ENCODE measurements at places on chromosomes 7 and 10.
A peak's percentile ranks its signal among the peaks of the same experiment; 100 is the strongest.

DNA sequence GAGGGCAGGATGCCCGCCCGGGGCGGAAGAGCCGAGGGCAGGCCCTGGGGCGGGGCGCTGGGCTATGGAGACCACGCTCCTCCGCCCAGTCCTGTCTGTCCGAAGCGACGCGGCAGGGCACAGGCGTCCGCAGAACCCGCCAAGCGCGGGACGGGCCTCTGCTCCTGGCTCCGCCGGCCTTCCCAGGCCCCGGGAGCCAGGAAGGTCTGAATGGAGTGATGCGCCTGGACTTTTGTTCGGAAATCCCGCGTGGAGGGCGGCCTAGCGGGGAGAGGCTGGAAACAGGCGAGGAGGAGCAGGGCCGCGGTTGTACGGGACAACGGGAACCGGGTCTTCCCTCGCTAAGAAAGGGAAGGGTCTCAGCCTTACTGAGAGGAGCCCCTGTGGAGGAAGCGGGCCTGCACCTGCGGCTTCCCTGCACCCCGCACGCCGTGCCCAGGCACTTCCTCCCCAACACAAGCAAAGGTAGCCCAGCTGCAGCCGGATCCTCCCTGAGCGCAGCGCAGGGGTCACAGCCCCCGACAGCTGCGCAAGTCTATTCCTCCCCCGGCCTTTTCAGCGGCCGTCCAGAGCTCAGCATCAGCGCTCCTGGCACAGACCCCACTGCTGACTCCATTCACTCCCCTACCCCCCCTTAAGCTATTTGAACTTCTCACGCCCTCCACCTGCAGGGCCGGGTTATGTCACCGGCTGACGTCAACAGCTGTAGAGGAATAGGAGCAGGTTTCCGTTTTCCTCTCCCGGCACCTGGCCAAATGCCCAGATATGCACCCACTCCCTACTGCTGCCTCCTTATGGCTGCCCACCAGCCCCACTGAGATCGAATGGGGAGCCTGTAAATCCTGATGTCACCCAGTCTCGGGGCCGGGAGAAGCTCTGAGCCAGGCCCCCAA lies 143.2 kb upstream of the RET start:
- DNase-seq, result no peak

DNA sequence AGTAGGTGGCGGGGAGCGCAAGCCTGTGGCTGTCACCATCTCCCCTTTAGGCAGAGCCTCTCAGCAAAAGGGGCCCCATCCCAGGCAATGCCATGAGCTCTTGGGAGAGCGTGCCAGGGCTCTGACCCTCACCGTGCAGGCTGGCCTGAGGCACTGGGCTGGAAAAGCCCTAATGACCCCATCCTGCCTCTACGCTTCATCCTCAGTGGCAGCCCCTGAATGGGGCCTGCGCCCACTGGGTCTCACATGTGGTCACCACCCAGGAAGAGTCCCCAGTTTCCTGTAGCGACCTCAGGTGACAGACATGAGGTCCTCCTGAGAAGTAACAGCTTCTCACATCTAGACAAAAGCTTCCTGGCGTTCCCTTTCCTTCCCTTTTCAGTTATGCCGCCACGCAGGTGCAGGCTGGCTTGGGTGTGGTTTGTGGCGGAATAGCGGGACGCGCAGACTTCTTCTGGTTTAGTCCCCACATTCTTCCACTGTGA lies 59.2 kb downstream of the CLEC2L start:
- no peak for DNase-seq

DNA sequence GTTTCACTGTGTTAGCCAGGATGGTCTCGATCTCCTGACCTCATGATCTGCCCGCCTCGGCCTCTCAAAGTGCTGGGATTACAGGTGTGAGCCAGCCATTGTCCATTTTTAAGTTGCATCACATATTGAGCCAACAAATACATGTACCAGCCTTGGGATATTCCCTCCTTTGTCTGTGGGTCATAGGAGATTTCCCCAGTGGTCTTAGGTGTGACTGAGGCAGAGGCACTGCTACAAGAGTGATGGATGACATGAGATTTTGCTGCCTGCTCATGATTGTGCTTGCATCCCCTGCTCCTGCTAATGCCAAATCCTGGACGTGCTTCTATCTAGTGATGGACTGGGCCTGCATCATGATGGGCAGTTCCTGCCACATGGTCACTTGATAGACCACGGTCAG lies 10.7 kb upstream of the GIMAP6 start:
- DNase-seq, result no peak

DNA sequence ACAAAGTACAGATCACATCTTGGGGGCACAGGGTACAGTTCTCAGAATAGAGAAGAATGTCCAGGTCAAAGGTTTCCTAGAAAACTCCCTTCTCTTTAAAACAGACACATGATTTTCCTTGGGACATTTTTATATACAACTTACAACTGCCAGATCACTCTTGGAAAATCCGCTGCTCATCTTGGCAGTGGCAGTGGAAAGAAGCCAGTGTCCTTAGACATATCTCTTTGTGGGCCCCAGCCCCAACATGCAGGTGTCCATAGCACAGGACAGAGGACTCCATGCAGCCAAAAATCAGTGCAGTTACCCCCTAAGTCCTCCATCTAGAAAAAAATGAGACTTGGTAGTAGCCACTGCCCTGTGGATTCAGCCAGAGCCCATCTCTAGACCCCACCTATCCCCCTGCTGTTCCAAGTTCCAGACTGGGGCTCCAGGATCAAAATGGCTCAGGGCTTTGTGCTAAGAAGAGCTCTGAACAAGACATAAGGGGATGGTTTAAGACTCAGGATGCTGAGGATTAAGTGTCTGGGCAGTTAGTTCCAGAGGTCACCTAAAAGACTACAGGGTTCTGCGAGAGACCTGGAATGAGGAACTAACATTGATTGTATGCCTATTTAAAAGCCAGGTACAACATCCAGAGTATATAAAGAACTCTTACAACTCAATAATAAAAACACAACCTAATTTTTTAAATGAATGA lies 34.4 kb downstream of the HIPK2 start:
- no peak for DNase-seq

- DNase-seq, result no peak
These were observed 8.8 kb downstream of the ACSL5 start for GRCh38 chr10:112382515-112383235.

- DNase-seq, result no peak
These were observed 150.0 kb upstream of the IGFBP3 start for GRCh38 chr7:46071076-46071475.

- no peak for DNase-seq
These were observed 75.5 kb downstream of the HTR5A start for GRCh38 chr7:155145477-155146255.

- no peak for DNase-seq
These were observed 223.2 kb downstream of the SH2D4B start for GRCh38 chr10:80760914-80761371.

DNA sequence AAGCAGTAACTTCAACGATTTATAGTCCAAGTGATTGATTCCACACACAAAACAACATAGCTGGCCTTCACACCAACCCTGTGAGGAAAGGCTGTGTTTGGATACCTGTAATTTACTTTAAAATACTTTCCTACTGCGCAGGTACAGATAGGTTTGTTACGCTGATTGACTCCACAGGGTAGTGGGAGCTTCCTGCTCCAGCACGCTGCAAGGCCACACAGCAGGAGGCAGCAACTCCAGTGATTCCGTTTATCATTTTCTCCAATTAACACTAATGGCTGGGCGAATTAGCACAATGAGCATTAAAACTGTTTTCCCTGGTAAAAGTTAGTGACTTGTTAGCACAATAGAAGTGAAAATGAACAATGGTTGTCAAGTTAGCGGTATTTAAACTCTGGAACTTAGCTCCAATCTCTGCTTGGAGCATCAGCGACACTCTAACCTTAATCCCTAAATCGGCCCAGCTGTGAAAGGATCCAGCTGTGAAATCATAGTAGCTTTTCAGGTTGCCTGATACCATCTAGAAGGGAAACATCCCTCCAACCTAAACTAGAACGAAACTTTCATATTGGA lies 959 bp downstream of the DCLRE1C start:
- DNase-seq, result no peak

DNA sequence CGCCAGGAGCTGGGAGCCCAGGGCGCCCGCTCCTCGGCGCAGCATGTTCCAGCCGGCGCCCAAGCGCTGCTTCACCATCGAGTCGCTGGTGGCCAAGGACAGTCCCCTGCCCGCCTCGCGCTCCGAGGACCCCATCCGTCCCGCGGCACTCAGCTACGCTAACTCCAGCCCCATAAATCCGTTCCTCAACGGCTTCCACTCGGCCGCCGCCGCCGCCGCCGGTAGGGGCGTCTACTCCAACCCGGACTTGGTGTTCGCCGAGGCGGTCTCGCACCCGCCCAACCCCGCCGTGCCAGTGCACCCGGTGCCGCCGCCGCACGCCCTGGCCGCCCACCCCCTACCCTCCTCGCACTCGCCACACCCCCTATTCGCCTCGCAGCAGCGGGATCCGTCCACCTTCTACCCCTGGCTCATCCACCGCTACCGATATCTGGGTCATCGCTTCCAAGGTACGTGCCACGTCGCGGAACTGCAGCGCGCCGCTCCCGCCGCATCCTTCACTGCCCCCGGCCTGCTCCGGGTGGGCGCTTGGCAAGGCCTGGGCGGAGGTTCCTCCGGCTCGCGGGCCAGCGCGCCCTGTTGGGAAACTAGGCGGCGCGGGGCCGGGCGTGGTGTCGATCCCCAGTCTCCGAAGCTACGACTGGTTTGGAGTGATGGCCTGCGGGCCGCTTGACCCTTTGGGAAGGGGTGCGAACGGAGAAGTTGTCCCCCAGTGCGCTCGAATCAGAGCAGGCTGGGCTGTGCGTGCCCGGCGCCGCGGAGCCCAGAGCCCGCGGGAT lies 868 bp downstream of the EMX2 start:
- DNase-seq, result no peak

DNA sequence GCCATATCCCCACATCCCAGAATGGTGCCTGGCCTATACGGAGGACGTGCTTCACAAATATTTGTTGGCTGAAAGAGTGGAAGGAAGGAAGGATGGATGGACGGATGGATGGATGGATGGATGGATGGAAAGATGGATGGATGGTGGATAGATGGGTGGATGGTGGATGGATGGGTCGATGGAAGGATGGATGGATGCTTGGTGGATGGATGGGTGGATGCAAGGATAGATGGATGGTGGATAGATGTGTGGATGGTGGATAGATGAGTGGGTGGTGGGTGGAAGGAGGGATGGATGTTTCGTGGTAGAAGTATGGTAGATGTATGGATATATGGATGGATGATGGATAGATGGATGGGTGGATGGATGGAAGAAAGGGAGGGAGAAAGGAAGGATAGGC lies 10.8 kb downstream of the CHAT start:
- no peak for DNase-seq

GRCh38 chr10:48231699-48232315 lies 42.7 kb downstream of the FRMPD2 start:
- no peak for DNase-seq

DNA sequence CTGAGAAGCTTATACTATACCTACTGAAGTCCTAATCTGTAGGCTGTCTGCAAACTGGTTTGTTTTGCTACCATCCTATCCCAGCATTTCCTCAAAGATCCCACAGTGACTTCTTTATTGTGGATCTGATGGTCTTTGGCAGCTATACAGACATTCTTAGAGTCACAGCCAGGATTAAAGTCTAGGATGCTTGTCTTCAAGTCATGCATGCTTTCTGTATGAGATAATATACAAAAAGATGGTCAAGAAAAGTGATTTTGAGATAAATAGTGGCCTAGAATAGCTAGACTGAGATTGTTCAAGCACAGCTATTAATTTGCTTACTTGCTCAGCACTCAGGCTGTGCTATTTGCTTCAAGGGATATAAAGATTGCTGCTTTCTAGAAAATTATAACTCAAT lies 454.4 kb downstream of the AUTS2 start:
- no peak for DNase-seq

- DNase-seq, result no peak
These were observed 12.9 kb downstream of the TECTB start for GRCh38 chr10:112295853-112296830.

DNA sequence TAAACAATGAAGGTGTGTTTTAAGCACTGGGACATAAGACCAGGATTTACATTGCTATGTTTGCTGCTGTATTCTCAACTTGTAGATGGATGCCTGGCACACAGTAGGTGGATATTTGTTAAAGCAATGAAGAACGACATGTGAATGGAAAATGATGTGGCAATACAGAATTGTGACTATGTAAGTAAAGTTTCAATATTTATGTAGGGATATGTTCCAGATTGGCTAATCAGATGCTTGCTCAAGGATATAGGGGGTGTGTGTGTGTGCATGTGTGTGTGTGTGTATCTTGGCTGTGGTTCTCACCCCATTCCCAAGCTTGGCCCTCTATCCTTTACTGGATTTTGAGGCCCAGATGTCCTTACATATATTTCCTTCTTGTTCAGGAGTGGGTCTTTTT lies 42.7 kb upstream of the LAMB1 start:
- DNase-seq, result peak; percentile 1

DNA sequence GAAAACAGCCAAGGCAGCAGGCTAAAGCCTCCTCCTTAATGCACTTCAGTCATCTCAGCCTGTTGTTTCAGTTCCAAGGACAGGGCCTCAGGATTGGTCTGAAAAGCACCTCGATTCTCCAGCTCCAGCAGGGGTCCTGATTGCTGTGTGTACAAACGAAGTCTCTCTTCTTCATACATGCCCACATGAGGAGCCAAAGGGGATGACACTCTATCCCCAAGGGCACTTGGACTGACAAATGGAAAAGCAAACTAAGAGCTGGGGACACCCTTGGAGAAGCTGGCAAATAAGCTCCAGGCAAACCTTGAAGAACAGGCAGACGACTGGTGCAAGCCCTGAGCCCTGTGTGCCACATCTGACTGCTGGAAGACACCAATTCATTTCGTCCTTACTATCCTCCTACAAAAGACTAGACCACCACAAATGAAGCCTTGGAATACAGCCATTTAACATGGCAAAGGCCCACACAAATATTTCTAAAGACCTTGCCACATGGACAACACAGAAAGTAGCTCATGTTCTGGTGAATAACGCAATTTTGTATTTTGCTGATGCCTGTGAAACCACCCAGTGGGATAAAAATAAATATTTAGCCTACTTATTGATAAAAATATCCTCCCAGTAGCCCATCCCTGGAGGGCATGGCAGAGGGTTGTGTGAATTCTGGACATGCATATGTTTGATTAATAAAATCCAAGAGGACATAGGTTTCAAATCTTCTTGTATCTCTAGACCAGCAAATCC lies 61.9 kb downstream of the PARD3 start:
- DNase-seq, result no peak

Data from inflammatory macrophage treated with lipopolysaccharide for 4 hours (primary cell).